GM10248 (cell line): ENCODE measurements at places on chromosomes 5 and 9.

GRCh38 chr5:122965111-122965510 lies 71.4 kb downstream of the PPIC start:
- no peak for DNase-seq

- DNase-seq, result no peak
Observed at GRCh38 chr9:18485714-18486113, 11.8 kb downstream of the ADAMTSL1 start.

DNA sequence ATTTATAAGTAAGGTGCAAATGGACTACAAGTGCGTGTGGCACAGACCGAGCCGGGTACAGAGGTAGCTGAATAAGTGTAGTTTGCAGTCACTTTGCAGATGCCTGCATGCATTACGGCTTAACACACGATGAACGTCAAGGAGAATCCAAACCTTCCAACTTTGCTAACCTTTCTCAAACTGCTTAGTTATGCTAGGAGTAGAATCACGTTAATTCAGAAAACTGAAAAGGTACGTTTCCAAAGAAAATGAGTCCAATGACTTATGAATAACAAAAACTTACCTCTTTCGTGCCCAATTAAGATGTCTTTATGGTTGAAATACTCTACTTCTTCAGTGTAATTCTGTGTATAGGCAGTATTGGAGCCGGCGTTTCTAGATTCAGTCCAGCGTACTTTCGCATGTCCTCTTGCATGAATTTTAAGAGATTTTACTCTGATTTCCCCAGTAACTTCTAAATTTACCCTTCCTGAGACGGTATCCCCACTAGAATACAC lies 539 bp downstream of the ARRDC3 start:
- DNase-seq, result no peak

DNA sequence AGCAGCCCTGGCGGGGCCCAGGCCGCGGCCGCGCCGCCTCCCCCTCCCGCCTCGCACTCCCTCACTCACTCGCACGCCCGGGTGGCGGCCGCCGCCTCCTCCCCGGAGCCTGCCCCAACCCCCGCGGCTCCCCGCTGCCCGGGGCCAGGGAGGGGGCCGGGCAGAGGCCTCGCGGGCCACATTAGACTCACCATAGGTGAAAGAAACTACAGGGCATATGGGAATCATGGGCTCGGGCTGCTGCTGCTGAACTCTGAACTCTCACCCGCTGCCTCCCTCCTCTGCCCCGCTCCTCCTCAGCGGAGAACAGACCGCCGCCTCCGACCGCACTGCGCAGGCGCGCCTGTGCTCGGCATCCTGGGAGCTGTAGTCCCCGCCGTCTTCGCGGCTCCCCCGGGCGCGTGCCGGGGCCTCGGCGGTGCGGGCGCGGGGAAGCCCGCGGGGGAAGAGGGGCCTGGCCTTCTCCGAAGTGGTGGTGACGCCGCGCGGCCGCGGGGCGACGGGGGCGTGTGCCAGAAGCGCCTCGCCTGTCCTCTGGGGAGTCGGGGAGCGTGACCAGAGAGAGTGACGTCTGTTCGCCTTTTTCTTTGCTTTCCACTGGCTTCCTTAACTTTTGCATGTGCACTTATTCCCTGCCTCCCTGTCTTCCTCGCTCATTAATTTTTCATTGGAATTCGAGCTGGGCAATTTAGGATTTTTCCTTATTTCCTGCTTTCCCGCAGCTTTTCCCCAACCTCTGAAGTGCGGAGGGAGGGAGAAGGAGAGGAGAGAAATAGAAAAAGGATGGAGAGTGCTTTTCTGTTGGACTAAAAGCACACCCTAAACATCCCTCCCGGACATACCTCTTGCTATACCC lies at the start of gene ZFR:
Gene ZFR (minus strand): TSS at position 310 of the 856 bp plus-strand sequence. CDS start 82 bp downstream, at position 228.
- DNase-seq, result peak; percentile 95

GRCh38 chr5:54514841-54515432 lies 2.6 kb upstream of the SNX18 start:
- DNase-seq, result no peak

DNA sequence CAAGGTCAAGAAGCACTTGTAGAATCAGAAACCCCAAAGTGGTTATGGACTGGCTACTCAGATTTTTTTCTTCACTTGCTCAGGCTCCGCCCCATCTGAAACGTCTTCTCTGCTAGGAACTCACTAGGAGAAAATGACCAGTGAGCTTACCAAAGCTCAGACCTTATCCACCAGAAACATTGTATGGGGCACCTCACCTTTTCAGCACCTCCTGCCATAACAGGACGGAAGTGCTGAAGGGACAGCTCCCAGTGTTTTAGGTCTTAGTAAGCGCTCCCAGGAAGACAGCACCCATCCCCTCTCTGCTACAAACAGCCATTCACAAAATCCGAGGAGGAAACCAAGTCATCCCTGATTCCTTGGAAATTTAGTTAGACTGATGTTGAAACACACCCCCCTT lies 1.2 kb upstream of the GABRA1 start:
- no peak for DNase-seq

- DNase-seq, result no peak
Observed at GRCh38 chr9:97636903-97637302, 3.3 kb downstream of the NCBP1 start.

DNA sequence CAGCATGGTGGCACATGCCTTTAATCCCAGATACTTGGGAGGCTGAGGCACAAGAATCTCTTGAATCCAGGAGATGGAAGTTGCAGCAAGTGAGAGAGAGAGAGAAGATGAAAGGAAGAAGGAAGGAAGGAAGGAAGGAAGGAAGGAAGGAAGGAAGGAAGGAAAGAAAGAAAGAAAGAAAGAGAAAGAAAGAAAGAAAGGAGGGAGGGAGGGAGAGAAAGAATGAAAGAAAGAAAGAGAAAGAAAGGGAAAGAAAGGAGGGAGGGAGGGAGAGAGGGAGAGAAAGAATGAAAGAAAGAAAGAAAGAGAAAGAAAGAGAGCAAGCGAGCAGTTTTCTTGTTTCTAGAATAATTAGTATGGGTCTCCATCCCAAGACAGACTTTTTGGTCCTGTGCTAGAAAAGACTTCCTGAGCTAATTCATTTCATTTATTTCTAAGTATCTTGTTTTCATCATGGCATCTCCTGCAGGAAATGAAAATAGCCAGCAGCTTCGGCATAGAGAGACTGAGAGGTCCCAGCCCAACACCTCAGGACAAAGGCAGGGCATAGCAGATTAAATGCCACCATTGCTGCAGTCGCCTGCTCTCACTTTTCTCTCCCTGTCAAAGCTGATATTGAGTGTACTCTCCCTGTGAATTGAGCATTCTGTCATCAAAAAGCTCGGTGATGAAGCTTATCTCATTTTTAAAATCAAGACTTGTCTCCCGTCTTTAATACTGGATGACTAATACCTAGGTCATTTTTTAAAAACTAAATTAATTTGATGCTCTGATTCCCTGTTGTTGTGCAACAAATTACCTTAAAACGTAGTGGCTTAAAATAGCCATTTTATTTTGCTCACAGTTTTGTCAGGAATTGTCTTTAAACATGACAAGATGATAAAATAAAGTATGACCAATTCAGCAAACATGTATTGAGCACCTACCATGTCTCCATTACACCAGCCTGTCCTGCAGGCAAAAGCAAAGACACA lies 91.8 kb upstream of the ADRA1B start:
- no peak for DNase-seq

DNA sequence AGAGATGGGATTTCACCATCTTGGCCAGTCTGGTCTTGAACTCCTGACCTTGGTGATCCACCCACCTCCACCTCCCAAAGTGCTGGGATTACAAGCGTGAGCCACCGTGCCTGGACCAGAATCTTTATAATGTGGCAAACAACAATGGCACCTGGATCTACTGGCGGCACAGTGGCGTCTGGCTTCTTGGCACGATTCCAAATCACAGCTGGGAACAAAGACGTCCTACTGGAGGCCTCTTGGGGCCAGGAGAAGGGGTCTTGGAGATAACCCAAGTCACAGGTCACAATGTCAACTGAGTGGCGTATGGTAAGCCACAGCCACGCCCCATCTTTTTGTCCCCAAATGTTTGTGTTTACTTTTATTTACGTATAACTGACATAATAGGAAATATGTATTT lies 77.8 kb upstream of the RAPGEF1 start:
- no peak for DNase-seq

GRCh38 chr9:123637945-123638634 lies 282.1 kb downstream of the CRB2 start:
- no peak for DNase-seq

DNA sequence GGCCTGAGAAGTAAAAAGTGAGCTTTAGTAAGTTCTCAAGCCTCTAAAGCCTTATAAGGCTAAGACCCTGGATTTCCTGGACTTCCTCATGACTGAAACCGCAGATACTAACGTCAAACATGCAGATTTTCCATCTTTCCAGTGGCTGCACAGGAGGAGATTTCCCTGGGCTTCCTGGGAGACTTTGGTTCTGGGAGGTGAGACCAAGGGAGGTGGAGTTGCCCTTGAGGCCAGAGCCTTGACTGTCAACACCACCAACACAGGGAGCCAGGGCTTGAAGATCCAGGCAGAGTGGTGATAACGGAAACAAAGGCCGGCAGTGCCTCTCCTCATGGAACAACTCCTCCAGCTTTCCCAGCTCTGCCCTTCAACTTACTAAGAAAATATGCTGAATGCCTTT lies 144.7 kb upstream of the LRRTM2 start:
- no peak for DNase-seq
